ENCODE measurements at places on chromosomes 12 and 14. TPM values are rescaled to one million over a fixed set of nuclear protein-coding genes. Genes with fewer than 3 reads are reported as not detected.

The KRT75 gene
- total RNA-seq = not detected

The AP1G2 gene
- total RNA-seq = 31.5 TPM

DNA sequence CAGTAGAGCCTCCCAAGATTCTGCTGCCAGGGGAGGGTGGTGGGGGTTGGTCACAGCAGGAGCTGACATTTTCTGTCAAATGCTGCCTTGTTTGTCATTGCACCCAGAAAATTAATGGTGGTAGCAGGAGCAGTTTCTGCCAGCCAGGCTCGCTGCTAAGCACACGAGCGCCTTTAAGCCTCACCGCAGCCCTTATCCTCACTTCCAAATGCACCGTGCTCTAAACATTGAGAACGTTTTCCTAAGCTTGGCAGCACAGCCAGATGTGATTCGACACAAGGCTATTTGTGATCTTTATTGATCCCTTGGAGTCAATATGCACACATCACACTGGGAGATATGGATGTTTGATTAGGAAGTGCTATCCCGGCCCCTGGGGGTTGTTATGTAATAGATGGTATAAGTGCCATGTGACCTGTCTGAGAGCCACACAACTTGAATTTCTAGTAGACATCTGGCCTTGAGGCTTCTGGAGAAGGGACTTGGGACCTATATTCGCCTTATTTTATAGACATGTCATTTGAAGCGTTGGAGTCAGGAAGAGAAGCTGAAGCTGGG, 31.6 kb upstream of the BEGAIN start:
- no peak for DNase-seq
- no peaks in the 10 kb centered on the region for H3K36me3 ChIP-seq

GRCh38 chr12:49792181-49792970, 35.8 kb downstream of the NCKAP5L start:
- H3K27ac ChIP-seq = no peak overlapping the region
- no peak for DNase-seq
- H3K27me3 ChIP-seq = no peaks in the 10 kb centered on the region
- H3K36me3 ChIP-seq = peaks cover 27% of the 10 kb centered on the region

DNA sequence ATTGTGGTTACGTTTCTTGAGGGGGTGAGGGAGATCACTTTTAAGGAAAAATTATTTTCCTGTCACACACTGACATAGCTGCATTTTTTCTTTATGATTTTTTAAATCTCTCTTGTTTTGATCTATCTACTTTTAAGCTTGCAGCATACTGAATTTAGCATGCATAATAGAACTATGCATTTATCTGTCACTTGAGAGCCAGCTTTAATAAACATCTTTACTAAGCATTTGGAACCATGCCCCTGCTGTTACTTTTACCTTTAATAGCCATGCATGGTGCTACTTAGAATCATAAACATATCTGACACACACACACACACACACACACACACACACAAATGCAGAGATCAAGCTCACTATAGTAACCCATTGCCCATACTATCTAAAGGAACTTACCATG, 486.2 kb downstream of the NELL2 start:
- no peaks in the 10 kb centered on the region for H3K27me3 ChIP-seq
- H3K4me3 ChIP-seq = no peak overlapping the region
- H3K36me3 ChIP-seq = no peaks in the 10 kb centered on the region
- no peak for DNase-seq
- H3K4me1 ChIP-seq = no peaks in the 10 kb centered on the region

- H3K36me3 ChIP-seq = no peaks in the 10 kb centered on the region
- H3K4me3 ChIP-seq = no peak overlapping the region
- H3K27ac ChIP-seq = no peak overlapping the region
- peaks cover 6% of the 10 kb centered on the region for H3K27me3 ChIP-seq
- H3K4me1 ChIP-seq = peaks cover 26% of the 10 kb centered on the region
- no peak for DNase-seq
These were observed 2.3 kb downstream of the DGKA start for GRCh38 chr12:55933169-55933798.

GRCh38 chr12:128783129-128783574, 40.6 kb downstream of the SLC15A4 start:
- H3K4me1 ChIP-seq = peaks cover 8% of the 10 kb centered on the region
- H3K4me3 ChIP-seq = no peak overlapping the region
- H3K27ac ChIP-seq = no peak overlapping the region
- no peaks in the 10 kb centered on the region for H3K36me3 ChIP-seq

DNA sequence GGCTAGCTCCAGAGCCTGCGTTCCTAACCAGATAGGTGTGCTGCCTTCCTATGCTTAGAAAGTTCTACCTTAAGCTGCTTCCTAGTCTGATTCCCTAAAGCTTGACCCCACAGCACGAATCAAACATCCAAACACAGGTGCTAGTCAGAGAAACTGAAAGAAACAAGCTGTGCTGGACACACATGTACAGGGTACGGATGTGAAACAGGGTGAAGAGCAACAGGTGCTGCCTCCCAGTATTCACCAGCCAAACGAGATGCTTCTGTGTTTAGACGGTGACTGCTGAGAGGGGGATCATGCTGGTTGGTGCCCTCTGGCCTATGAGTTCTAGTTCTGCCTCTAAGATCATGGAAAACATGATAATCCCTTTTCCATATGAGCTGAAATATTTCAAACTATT, 105.3 kb downstream of the GRIP1 start:
- no peaks in the 10 kb centered on the region for H3K4me1 ChIP-seq
- no peak for DNase-seq
- no peak overlapping the region for H3K27ac ChIP-seq
- no peaks in the 10 kb centered on the region for H3K27me3 ChIP-seq
- no peaks in the 10 kb centered on the region for H3K36me3 ChIP-seq

DNA sequence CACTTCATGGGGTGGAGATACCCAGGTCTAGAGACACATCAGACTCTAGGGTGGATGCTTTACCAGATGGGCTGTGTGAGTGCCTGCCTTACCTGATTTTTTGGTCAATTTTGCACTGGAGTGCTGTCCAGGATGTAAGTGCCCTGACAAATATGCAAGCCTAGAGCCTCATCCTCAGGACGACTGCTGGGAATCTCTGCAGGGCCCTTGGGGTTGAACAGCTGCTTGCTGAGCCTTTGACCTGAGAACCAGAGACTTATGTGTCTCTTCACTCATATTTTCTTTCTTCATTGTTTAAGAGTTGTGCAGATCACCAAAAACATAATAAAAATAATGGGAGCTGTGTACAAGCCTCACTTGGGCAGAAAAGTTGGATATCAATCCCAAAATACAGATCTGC, 551.5 kb upstream of the ATP2B1 start:
- no peaks in the 10 kb centered on the region for H3K36me3 ChIP-seq
- no peaks in the 10 kb centered on the region for H3K27me3 ChIP-seq
- H3K4me3 ChIP-seq = no peak overlapping the region
- H3K27ac ChIP-seq = no peak overlapping the region
- peaks cover 5% of the 10 kb centered on the region for H3K4me1 ChIP-seq

Measured in gastrocnemius medialis (tissue), 4 donors.